Kidney (tissue), 22 donors: ENCODE measurements at places on chromosomes 5 and 9. TPM values are rescaled to one million over a fixed set of nuclear protein-coding genes. Genes with fewer than 3 reads are reported as not detected.

GRCh38 chr5:105638437-105638836 lies 2032.3 kb downstream of the EFNA5 start:
- DNase-seq, result no peak

GRCh38 chr5:40774623-40775022 lies 18.9 kb upstream of the TTC33 start:
- DNase-seq, result no peak

- no peak for DNase-seq
Observed at GRCh38 chr5:135851186-135851914, 16.9 kb downstream of the SLC25A48 start.

- peak; percentile 16 for DNase-seq
Observed at GRCh38 chr5:60960591-60960990, 15.6 kb downstream of the NDUFAF2 start.

- no peak for DNase-seq
Observed at GRCh38 chr9:82457298-82457697, 468.7 kb downstream of the SPATA31D1 start.

- no peak for DNase-seq
Observed at GRCh38 chr9:10041726-10042229, 571.0 kb downstream of the PTPRD start.

- no peak for DNase-seq
Observed at GRCh38 chr9:89969156-89969675, 364.4 kb downstream of the GADD45G start.

DNA sequence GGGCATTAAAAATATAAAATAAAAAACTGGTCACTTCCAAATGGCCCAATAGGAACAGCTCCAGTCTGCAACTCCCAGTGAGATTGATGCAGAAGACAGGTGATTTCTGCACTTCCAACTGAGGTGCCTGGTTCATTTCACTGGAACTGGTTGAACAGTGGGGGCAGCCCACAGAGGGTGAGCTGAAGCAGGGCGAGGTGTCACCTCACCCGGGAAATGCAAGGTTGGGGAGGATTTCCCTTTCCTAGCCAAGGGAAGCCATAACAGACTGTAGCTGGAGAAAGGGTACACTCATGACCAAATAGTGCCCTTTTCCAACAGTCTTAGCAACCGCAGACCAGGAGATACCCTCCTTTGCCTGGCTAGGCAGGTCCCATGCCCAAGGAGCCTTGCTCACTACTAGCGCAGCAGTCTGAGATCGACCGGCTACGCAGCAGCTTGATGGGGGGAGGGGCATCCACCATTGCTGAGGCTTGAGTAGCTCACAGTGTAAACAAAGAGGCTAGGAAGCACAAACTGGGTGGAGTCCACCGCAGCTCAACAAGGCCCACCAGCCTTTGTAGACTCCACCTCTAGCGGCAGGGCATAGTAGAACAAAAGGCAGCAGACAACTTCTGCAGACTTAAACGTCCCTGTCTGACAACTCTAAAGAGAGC lies 12.7 kb downstream of the RLN1 start:
- no peak for DNase-seq

The LVRN gene
- total RNA-seq, result not detected

- peak; percentile 50 for DNase-seq
Observed at GRCh38 chr5:78467752-78468357, 107.4 kb downstream of the SCAMP1 start.

GRCh38 chr9:37862530-37862929 lies 41.4 kb downstream of the SLC25A51 start:
- no peak for DNase-seq

The FBXL7 gene
- total RNA-seq, result 6.1 TPM

DNA sequence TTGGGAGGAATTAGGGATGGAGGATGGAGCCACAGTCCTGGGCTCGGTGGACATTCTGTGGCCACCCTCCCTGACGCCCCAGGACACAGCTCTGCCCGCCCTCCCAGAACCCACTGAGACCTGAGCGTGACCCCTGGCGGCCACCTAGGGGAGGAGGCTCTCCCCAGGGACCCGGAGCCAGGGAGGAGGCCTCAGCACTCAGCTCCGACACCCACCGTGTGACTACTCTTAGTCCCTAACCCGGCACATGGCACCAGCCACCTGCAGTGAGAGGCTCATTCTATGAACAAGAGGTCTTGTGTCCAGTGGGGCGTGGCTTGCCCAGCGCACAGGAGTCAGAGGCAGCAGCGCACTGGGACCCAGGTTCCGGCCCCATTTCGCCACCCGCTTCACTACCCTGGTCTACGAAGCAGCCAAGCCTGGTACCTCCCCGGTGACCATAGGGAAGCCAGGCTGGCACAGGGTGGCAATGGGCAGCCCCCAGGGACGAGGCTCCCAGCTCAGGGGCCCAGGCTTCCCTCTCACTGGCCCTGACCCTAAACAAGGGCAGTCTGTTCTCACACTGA lies 10.2 kb downstream of the SARDH start:
- peak; percentile 59 for DNase-seq

DNA sequence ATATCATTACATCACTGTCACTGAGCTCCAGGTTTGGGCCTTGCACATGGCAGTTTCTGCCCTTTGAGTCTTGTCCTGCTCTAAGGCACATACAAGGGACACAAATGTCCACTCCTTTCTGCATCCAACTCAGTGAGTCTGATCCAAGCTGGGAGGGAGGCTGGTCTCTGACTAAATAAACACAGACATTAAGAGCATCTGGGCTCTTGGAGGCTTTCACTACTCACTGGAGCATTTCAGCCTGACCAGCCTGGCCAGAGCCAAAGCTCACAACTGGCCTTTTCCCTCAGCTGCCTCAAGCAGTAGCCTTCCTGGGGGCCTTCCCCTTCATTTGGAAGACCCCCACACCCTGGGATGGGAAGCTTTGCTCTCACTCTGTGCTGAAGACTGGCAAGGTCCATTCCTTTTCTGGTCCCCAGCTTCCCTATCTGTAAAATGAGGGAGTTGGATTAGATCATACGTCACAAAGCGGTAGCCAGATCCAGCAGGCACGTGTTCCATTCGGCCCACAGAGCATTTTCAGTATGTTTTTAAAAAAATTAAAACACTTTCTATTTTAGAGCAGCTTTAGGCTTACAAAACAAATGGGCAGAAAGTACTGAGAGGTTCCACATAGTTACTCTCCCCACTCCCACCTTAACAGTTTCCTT lies 58.6 kb upstream of the XPA start:
- DNase-seq, result no peak

- peak; percentile 69 for DNase-seq
Observed at GRCh38 chr5:54643685-54644106, 126.1 kb downstream of the SNX18 start.

The ERMP1 gene
- 89.6 TPM for total RNA-seq

GRCh38 chr5:132103332-132103951 lies 29.9 kb downstream of the CSF2 start:
- no peak for DNase-seq

DNA sequence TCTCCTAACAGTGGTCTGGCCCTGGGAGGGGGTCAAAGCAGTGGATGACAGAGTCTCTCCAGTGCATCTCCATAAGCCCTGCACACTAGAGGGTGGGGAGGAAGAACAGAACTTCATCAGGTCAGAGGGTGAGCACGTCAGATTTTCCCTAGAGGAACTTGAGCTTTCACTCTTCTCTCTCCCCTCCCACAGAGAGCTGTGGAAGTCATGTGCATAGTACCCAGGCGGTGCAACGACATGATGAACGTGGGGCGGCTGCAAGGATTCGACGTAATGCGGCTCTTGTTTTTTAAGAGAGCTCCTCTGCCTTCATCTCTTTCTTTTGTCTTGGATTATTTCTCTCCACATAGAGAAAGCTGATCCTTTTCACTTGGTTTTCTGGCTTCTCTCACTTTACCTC lies 100.2 kb upstream of the OTULINL start:
- DNase-seq, result no peak

- DNase-seq, result no peak
Observed at GRCh38 chr5:42274913-42275312, 148.3 kb upstream of the GHR start.
